ENCODE measurements at places on chromosomes 4 and X. TPM values are rescaled to one million over a fixed set of nuclear protein-coding genes. Genes with fewer than 3 reads are reported as not detected.

The CLCN5 gene
- polyA plus RNA-seq = 0.56 TPM

The SLITRK4 gene
- polyA plus RNA-seq = not detected

The FAM133A gene
- not detected for polyA plus RNA-seq

The CTAG1B gene
- polyA plus RNA-seq = not detected

The AMER1 gene
- 0.05 TPM for polyA plus RNA-seq

The YIPF7 gene
- polyA plus RNA-seq = not detected

The LNX1 gene
- 0.53 TPM for polyA plus RNA-seq

The MSX1 gene
- 0.18 TPM for polyA plus RNA-seq

Measured in IgD-negative memory B cell (primary cell).